ENCODE measurements at places on chromosomes 11 and 22.

- DNase-seq: no peak
These were observed 561.9 kb upstream of the ANO5 start for GRCh38 chr11:21630934-21631478.

- peak; percentile 67 for DNase-seq
These were observed 70.2 kb upstream of the PPARA start for GRCh38 chr22:46079861-46080821.

- peak; percentile 75 for DNase-seq
These were observed 15.1 kb upstream of the RGL4 start for GRCh38 chr22:23675502-23676415.

GRCh38 chr11:34037016-34037415, 14.5 kb upstream of the CAPRIN1 start:
- DNase-seq: no peak

- DNase-seq: no peak
These were observed 599.2 kb upstream of the LUZP2 start for GRCh38 chr11:23897453-23898286.

GRCh38 chr11:118198370-118198769, 21.9 kb upstream of the SCN2B start:
- DNase-seq: peak; percentile 92

Measured in stomach (tissue), 19 donors.